Right ventricle myocardium superior (tissue), 1 donor: ENCODE measurements at places on chromosomes 5 and 9. TPM values are rescaled to one million over a fixed set of nuclear protein-coding genes. Genes with fewer than 3 reads are reported as not detected.

The BTNL8 gene
- not detected for total RNA-seq

The ZNF883 gene
- total RNA-seq, result 5.7 TPM

The AK1 gene
- 932 TPM for total RNA-seq

The URM1 gene
- 56.9 TPM for total RNA-seq

The FOXD4L5 gene
- not detected for total RNA-seq
